Eye (tissue), 1 donor: ENCODE measurements at places on chromosomes 5 and 9.

- DNase-seq: peak; percentile 58
These were observed 356.8 kb downstream of the SPOCK1 start for GRCh38 chr5:137142346-137142745.

GRCh38 chr5:27854243-27854852 is 816.0 kb upstream of the CDH9 start:
- DNase-seq: no peak

- no peak for DNase-seq
These were observed 65.2 kb upstream of the SPIN1 start for GRCh38 chr9:88322906-88323566.

GRCh38 chr5:164361986-164362385 is 856.6 kb downstream of the MAT2B start:
- DNase-seq: peak; percentile 19

GRCh38 chr5:53236683-53237082 is 127.1 kb upstream of the MOCS2 start:
- no peak for DNase-seq
